Renal cortical epithelial cell (primary cell): ENCODE measurements at places on chromosomes 2 and 18.

DNA sequence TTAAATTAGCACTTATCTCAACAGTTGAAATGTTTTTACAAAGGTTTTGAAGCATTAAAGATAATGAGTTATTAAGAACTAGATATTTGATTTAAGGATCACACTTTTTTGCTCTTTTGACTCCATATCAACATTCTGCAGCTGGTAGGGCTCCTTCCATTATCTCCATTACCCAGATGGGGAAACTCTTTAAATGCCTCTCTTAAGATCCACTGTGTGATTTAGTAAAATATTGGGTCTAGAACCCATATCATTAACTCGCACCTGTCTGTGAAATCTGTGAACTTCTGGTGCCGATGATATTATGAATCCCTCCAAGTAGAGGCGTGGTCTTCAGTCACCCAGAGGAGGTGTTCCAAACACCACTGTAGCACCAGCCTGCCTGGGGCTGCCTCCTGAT lies 466.2 kb downstream of the TSN start:
- no peak for DNase-seq

DNA sequence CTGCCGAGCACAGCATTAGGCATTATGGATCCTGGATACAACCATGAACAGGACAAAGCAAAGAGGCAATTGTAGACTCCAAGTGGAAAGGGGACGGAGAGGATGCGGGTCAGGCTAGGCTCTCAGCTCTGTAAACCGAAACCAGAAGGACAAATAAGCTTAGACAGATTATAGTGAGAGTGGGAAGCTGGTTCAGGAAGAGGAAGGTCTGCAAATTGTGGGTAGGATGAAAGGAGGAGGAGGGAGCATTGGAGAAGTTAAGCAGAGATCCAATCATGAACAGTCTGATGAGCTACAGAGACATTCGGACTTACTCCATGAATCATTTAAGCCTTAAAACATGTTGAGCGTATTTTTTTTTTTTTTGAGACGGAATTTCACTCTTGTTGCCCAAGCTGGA lies 3.0 kb downstream of the MSH6 start:
- no peak for DNase-seq

- DNase-seq: no peak
Measured at GRCh38 chr2:9417725-9418124, 5.6 kb downstream of the ITGB1BP1 start.

DNA sequence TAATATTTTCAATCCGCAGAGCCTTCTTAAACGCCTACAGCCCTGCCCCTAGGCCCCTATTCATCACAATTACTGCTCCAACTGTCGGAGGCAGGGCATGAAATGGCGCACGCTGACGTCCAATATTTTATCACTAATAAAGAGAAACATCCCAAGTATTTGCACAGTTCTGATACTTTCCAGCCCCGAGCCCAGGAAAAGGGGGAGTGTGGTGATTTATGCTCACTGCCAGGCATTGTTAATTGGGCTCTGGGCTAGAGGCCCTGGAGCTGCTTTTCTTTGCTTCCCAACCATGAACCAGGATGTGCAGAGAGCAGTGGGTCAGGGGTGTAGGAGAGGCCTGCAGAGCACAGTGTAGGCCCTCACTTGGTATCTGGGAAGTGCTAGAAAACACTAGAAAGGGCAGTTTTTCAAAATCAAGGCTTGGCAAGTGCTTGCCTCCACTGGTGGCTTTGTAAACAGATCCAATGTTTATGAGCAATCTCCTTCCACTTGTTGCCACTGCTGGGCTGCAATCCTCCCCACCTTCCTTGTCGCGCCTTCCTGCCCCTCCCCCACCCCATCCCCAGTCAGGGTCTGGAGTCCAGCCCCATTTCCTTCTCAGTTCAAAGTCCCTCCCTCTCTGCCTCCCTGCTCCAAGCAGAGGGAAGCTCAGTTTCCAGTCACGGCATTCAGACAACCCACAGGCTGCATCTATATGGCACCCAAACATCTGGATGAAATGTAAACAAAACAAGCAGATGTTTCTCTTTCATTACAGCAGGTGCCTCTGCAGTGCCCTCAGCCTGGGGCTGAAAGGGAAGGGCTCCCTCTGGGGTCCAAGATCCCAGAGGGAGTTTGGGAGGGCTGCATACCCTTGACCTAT lies 83.9 kb upstream of the PKDCC start:
- DNase-seq: peak; percentile 45

DNA sequence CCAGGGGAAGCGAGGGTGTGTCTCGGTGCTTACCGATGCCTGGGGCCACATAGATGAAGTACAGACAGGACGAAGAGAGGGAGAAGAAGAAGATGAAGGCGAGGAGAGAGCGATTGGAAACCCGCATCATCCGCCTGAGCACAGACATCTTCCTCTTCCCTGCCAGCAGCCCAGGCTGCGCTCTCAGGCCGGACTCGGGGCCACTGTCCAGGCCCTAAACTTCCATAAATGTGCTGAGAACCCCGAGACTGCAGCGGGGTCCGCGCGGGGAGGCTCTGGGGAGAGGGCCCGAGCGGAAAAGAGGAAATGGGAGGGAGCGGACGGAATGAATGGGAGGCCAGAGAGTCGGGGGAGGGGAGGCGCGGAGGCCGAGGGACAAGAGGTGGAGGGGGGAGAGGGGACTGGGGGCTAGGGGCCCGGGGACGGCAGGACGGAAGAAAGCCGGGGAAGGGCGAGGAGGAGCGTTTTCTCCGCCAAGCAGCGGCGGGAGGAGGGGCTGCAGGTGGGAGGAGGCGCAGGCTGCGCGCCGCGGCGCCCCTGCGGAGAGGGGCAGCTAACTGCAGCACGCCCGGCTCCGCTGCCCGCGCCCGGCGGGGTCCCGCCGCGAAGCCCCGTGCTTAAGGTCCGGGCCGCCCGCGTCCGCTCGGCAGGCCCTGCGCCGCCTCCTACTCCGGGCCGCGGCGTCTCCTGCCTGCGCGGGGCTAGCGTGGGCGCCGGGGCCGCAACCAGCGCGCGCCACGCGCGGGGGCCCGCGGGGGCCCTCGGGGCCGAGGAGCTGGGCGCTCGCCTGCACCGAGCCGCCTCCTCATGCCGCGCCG lies at the start of gene B4GALT6:
Gene B4GALT6 (minus strand): TSS at position 303 of the 818 bp plus-strand sequence. CDS start 155 bp downstream, at position 148.
- DNase-seq: no peak

DNA sequence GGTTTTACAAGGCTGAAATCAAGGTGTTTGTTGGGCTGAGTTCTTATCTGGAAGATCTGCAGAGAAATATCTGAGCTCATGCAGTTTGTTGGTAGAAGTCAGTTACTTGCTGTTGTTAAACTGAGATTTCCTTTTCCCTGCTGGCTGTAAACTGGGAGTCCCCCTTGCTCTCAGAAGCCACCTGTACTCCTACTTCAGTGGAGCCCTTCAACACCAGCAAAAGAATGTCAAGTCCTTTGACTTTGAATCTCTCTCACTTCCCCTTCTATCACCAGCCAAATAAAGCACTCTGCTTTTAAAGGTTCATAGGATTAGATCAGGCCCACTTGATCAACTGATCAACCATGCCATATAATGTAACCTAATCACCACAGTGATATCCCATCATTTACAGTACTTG lies 252.2 kb upstream of the CDH7 start:
- no peak for DNase-seq

DNA sequence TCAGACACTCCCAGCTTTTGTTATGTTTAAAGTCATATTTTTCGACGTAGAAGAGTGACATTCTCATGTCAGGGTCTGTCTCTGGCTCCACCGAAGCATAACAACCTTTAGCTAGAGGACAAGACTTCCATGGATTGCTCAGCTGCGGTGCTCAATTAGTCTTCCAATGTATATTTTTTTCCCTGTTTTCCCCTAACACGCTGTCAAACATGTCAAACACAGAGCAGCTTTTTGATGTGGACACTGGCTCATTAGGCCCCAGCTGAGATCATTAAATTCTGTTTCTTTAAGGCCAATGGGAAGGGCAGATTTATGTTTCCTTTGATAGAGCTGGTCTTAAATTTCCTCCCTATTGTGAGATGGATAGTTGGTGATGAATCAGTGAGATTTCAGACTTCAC lies 525.4 kb downstream of the PIK3C3 start:
- DNase-seq: no peak

DNA sequence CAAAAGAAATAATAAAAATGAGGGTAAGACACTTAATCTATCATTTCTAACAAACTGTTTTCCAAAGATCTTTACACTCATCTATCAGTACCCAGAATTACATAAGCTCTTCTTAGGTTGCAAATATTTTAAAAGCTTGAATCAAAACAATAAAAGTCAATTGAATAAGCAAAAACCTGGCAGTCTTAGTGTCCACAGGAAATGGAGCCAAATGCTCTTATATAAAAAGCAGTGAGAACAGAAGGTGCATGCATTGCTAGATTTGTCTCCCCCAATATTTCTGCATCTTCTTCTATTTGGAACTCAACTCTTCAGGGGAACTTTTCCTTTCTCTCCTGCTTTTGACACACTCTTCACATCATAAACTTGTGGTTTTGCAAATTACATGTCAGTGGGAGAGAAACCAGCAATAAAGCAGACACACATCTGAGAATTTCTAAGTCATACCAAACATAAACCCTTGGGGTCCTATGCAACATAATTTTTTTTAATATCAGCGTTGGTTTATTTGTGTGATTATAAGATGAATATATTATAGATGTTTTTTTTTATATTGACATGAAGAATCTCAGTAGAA lies 343.9 kb upstream of the ACVR2A start:
- DNase-seq: peak; percentile 13

DNA sequence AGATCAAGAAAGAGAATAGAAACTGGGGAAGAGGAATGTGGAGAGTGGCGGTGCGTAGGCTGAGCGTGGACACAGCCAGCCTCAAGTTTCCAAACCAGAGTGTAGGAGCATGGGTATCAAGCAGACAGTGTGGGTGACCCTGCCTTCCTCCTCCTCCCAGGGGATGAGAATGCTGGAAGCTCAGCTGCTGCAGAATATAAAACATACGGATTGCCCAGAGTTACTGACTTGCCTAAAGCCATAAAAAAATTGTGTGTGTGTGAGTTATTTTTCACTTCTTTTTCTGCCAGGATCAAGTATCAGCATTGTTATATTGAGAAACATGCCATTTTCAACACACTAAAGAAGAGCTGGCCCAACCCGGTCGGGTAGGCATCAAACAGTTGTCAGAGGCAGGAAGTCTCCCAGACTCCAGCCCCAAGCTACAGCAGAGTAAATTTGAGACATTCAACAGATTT lies 333.3 kb upstream of the ACVR2A start:
- DNase-seq: no peak

GRCh38 chr2:175834477-175834876 lies 167.6 kb downstream of the LNPK start:
- DNase-seq: no peak

DNA sequence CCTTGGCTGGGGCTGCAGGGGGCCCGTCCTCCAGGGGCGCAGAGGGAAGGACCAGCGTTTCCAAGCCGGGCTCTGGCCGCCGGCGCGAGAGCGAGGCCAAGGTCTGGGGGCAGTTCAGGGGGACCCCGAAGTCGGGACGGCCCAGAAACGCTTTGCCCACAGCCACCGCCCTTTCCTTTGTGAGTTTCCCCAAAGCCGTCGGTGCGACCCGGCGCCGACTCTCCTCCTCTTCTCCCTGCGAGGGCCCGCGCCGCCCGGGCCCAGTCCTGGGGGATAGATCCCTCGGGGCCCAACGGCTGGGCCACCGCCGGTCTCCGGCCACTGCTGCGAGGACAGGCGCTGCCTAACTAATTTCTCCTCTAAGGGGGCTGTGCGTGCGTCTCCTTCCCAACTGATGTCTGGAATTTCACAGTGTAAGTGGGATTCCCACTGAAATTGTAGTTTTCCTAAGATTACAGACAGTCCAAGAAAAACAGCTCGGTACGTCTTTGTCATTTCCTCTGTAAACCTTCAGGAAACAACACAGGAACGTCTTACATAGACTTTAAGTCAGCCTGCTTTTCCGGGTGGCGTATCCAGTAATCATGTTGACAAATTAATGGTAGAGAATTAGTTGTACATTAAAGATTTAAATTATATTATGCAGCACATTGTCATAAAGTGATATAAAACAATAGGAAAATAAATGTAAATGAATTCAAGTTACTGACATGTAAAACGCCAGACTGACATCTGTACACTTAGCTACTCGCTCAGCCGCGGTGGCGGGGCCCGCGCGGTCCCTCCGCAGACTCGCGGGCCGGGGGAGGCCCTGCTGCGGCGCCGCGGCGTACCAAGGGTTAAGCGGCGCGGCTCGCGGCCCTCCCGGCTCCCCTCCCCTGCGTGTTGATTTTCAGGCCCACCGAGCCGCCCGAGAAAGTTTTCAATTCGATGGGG lies 139.4 kb upstream of the SIX3 start:
- peak; percentile 4 for DNase-seq

GRCh38 chr2:186641807-186642321 lies 52.0 kb upstream of the FAM171B start:
- peak; percentile 84 for DNase-seq

DNA sequence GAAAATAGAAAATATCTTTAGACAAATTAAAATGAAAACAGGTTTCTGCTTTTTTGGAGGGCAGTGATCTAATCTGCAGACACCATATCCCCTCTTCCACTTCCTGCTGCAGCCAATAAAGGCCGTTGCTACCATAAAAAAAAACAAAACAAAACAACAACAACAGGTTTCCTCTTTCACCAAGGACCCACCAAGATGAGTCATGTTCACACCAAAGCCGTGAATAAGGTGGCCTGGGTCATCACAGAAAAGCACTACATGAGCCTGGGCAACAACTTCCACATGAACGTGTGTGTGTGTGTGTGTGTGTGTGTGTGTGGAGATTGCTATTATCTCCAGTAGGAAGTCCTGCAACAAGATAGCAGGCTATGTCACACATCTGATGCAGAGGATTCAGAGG lies 24.8 kb upstream of the TFCP2L1 start:
- peak; percentile 55 for DNase-seq

DNA sequence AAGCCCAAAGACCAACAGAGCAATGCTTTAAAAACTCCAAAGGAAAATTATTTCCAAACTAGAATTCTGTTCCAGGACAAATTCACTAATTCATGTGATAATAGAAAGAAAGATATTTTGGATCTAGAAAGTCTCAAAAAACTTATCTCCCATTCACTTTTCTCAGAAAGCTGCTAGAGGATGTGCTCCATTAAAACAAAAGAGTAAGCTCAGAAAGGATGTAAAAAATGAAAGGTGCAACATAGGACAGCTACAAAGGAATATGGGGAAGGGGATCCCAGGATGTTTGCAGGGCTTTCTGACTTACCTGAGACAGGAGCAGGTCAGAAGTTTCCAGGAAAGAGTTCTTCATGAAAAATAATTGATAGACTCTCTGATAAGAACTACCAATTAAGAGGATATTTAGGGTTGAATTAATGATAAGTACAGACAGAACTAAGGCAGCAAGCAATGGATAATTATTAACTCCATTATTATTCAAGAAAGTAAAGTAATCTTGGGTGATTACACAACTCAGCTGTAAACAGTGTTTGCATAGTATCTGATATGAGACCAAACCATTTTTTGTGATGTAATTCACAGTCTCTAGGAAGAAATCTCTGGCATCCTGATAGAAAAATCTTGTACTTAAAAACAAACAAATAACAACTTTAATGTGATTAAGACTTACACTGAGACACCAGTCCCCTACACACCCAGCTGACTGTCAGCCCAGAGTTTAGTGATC lies 20.9 kb downstream of the LYG1 start:
- DNase-seq: peak; percentile 54

GRCh38 chr2:88127888-88128653 lies at the start of gene FABP1:
Gene FABP1, minus strand, starts transcription at chr2:88128062. Its CDS starts 45 bp downstream, at chr2:88128017.
- no peak for DNase-seq
